ENCODE measurements at places on chromosomes 2 and 18.

- no peak for DNase-seq
Observed at GRCh38 chr18:26708806-26709716, 156.4 kb downstream of the AQP4 start.

GRCh38 chr18:41371156-41372045 is 583.6 kb upstream of the PIK3C3 start:
- DNase-seq, result no peak

DNA sequence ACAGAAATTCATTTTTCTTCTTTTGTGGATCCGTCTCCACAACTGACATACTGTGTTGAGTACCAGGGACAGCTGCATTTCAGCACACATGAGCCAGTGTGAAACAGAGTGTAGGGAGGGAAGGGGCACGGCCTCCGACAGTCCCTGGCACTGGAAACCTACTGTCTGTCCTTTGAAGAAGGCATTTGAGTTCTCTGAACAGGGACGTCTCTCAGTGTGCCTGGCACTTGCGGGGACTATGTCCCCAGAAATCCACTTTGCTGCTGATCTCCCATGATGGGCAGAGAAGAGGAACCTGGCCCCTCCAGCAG is 48.1 kb downstream of the PLB1 start:
- no peak for DNase-seq

DNA sequence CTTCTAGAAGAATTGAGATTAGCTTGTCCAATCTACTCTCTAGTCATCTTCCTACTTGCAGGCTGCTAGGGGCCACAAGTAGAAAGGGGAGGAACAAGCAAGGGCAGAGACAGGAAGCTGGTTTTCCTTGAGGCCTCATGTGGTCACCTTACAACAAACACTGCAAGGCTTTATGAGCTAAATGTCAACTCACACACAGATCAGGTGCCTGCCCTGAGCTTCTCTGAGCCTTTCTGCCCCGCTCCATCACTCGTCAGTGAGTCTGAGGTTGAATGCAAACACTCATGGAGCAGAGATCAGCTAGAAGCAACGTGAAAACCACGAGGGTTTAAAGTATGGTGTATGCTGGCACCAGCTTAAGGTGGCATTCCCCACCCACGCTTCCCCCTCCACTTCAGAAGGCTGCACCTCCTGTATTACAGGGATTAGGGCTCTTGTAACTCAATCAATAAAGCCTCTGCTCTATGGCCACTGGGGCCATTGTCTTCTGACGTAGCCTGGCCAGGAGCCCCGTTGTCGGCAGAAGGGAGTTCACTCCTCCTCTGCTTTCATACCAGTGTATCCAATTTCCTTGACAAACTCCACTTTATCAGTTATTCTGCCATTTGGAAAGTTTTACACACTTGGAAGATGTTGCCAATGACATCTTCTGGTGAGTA is 5.4 kb upstream of the CRYGC start:
- peak; percentile 14 for DNase-seq

DNA sequence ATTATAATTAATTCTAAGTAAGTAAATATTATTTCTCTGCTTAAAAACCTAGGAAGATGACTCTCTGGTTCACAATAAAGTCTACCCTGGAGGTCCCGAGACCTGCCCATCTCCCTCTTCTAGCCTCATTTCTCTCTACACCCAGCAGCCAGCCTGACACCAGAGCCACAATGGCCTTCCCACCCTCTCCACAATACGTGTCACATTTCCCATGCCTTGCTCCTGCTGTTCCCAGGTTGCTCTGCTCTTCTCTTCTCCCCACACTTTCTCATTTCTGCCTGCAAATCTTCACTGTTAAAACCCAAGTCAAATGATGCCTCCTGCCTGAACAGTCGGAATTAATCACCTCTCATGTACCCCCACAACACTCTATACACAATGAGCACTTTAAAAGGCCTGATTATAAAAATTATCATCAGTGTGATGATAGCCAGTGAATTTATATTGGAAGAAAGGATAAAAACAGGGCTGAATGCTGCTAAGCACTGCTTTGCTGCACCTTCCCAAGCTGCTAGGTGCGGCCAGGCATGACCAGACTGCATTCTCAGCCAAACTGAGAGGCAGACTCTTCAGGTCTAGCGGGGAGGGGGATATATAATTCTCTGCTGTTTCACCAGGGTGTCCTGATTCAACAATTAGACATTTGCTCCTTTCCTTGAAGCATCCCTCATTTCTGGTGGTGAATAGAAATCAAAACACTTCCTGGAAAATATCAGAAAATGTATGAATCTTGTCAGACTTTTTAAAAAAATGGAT is 160.6 kb downstream of the DTNA start:
- DNase-seq, result no peak
